ENCODE measurements at places on chromosomes 1 and 21.
A peak's percentile ranks its signal among the peaks of the same experiment; 100 is the strongest.

DNA sequence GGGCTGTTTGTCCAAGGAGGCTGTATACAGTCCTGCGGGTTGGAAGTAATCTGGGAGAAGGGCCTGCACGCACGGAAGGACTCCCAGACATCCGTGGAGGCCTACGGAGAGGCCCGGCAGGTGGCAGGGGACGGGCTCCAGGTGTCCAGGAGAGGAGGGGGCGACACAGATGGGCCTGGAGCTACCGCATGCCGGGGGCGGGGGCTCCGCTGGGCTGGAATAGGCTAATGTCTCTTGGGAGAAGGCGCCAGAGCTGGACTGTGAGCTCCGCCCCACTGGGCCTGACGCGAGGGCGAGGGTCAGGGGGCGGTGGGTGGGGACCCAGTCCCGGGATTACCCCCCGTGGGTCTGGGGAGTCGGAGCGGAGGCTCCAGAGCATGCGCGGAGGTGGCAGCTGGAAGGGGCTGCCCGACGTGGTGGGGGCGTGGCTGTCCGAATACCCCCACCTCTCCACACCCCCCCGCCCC lies 659 bp downstream of the AGO1 start:
- no peak for DNase-seq

DNA sequence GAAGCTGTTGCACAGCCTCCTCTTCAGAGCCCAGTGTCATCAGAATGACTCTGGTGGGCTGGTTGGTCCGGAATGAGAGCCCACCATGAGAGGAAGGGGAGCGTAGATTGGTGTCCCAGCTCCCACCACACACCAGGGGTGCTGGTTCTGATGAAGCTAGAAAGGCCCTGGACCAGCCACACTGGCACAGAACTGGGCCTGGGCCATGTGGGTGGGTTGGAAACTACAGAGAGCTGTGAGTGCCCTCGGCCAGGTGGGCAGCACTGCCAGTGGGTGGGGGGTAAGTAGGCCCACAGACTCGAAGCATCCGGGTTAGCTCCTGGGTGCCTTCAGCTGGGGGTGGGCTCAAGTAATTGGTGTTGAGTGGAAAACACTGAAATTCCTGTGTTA lies 11.6 kb upstream of the TFF1 start:
- DNase-seq = no peak

DNA sequence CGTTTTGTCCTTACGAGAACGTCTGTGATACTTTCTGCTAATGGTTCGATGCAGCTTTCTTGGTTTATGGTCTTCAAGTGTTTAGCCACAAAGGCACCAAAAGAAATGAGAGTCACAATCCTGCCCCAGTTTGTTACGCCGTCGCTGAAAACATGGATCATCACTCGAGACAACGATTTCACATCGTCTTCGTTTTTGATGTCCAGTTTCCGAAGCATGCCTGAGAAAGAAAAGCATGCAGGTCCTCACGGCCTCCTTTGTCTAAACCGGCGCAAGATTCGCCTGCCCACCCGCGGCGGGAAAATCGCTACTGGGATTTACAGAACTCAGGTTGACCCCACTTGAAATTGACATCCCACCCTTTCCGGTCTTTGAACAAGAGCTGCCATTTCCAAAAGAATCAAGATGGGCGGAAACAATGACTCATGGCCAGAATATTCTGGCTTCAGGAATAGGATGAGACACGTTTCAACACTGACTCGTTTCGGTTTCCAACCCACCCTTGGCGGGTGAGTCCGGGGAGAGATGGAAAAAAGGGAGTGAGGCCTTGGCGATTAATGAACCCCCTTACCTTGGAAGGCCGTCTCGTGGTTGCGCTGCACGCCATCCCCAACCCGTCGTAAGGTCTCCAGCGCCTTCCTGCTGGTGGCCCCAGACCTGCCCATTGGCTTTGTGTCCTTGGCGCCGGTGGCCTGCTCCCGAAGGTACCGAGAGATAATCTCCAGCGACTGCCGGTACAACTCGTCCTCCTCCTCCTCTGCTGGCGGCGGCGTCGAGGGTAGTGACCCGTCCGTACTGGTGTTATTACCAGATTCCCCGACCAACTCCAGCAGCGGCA lies 919 bp downstream of the MCL1 start:
- DNase-seq = peak; percentile 81

- peak; percentile 31 for DNase-seq
These were observed 9.2 kb upstream of the IFI44 start for GRCh38 chr1:78640462-78640861.

GRCh38 chr1:114435088-114435715 lies 75.8 kb downstream of the TRIM33 start:
- DNase-seq = no peak

- DNase-seq = no peak
These were observed 884 bp downstream of the PHACTR4 start for GRCh38 chr1:28370239-28371009.

GRCh38 chr1:181737056-181737455 lies 253.7 kb downstream of the CACNA1E start:
- no peak for DNase-seq

- DNase-seq = no peak
These were observed 12.4 kb upstream of the POFUT2 start for GRCh38 chr21:45299864-45300785.

GRCh38 chr1:165063181-165063965 lies 293.1 kb downstream of the LMX1A start:
- DNase-seq = no peak

DNA sequence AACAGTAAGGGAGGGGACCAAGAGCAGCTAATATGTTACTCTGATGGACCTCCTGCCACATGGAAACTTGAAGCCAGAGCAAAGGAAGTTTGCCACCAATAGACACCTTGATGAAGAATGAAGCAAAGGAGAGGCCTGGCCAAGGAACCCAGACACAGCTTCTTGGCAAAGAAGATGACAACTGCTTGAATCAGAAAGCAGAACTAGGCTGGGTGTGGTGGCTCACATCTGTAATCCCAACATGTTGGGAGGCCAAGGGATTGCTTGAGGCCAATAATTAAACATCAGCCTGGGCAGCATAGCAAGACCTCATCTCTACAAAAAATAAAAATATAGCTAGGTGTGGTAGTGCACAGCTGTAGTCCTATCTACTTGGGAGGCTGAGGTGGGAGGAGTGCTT lies 31.7 kb upstream of the CAPZB start:
- peak; percentile 35 for DNase-seq

- no peak for DNase-seq
These were observed 8.3 kb downstream of the PGM1 start for GRCh38 chr1:63601463-63601862.

DNA sequence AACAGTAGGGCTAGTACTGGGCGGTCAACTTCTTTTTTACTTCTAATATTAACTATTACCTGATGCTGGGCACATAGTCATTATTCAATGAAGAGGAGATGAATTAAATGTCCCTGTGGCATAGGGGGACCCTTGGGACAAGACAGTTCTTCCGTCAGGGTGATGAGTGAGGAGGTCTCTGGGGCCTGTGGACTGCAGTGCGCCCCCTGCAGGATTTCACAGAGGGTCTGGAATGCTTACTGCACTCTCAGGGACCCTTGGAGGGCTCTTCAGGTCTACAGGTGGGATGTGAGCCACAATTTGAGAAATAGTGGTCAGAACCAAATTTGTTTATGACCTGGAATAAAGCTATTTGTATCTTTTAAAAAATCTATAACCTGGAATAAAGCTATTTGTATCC lies 149.4 kb downstream of the FAM78B start:
- no peak for DNase-seq

- no peak for DNase-seq
These were observed 153.7 kb downstream of the PDE4B start for GRCh38 chr1:65946376-65946775.

GRCh38 chr1:3735688-3736087 lies 16.6 kb upstream of the CCDC27 start:
- DNase-seq = no peak

- peak; percentile 20 for DNase-seq
These were observed 76.9 kb upstream of the GFI1 start for GRCh38 chr1:92563457-92564216.

DNA sequence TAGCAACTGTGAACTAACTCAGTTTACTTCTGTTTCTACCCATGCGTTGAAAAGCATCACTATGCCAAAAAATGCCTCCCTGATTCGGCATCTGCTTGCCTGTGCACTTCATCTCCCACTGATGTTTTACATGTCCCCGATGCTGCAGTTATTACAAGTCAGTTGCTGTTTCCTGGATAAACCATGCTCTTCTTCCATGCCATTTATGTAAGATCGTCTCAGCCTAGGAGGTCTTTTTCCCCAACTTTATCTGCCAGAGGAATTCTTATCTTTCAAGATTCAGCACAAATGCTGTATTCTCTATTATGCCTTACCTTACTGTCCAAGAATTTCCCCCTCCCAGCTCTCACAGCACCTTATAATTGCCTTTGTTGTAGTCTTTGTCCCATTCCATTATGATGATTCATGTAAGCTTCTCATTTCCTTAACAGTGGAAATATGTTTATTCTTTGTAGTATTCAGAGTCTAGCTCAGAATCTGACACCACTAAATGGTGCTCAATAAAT lies 30.0 kb downstream of the PRKACB start:
- DNase-seq = no peak

- DNase-seq = no peak
These were observed 20.3 kb upstream of the LMX1A start for GRCh38 chr1:165376811-165377311.
